Panc1 (cell line): ENCODE measurements at places on chromosomes 6 and 20. TPM values are rescaled to one million over a fixed set of nuclear protein-coding genes. Genes with fewer than 3 reads are reported as not detected.

Gene SMLR1
- 0.08 TPM for total RNA-seq

Gene SLC2A4RG
- 166 TPM for total RNA-seq

Gene RAB44
- not detected for total RNA-seq

Gene ARMH2
- total RNA-seq, result not detected

Gene FOXS1
- 6.3 TPM for total RNA-seq

DNA sequence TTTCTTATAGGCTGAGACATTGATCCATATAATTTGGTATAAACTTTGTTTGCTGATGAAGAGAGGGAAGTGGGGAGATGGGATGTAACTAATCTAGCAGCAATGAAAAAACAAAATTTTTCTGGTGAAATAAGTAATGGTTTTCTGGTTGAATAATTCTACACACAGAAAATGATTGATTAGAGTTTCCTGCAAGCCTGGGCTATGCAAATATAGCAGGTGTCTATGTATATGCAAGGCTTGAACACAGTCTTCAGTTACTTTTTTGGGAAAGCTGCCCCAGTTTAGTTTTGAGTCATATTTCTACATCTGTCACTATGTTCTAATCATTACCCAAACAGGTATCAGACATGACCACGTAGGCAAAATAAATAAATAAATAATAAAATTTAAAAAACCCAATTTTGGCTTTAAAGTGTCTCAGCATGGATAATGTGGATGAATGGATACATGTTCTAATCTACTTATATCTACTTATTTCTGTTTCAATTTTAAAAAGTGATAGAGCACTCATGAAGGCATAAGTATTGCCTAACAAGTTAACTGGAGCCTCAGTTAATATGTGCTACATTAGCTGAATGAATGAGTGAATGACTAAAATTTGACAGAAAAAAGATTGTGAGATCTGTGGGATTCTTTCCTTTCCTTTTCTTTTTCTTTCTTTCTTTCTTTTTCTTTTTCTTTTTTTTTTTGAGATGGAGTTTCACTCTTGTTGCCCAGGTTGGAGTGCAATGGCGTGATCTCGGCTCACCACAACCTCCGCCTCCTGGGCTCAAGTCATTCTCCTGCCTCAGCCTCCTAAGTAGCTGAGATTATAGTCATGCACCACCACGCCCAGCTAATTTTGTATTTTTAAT lies 37.2 kb upstream of the TFB1M start:
- no peak for DNase-seq

DNA sequence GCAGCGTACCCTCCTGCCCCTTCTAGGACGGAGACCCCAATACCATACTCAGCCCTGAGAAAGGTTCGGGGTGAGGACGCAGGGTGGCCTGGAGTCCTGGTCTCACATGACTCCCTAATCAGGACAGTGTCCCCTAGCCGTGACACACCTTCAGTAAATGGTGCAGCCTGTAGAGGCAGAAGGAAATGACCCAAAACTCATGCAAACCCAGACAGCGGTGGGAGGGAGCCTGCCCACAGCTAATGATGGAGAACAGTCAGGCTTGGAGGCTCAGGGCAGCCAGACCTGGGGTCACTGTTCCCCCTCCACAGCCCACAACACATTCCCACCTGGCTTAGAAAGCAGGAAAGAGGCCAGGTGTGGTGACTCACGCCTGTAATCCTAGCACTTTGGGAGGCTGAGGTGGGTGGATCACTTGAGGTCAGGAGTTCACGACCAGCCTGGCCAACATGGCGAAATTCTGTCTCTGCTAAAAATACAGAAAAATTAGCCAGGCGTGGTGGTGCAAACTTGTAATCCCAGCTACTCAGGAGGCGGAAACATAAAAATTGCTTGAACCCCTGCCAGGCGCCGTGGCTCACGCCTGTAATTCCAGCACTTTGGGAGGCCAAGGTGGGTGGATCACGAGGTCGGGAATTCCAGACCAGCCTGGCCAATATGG lies 8.8 kb upstream of the HMGA1 start:
- DNase-seq, result no peak

DNA sequence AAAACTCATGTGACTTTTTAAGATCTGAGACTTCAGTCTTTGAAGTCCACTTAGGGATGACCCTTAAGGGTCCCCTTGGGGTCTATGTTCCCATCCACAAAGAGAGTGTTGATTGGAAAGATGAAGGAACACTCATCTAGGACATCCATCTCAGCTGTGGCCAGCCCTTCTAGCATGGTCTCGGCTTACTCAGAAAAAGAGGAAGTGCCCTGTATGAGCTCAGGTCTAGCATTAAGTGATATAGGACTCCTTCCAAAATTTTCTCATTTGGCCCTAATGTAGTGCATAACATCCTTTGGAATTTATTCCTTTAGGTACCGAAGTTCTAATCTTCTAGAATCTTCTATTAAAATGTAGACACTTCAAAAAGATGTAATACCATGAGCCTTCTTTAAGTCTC lies 77.4 kb downstream of the NDUFAF5 start:
- no peak for DNase-seq

GRCh38 chr6:26006086-26006939 lies 43.7 kb downstream of the TRIM38 start:
- DNase-seq, result no peak

GRCh38 chr6:28732052-28732451 lies 191.7 kb downstream of the TRIM27 start:
- no peak for DNase-seq

DNA sequence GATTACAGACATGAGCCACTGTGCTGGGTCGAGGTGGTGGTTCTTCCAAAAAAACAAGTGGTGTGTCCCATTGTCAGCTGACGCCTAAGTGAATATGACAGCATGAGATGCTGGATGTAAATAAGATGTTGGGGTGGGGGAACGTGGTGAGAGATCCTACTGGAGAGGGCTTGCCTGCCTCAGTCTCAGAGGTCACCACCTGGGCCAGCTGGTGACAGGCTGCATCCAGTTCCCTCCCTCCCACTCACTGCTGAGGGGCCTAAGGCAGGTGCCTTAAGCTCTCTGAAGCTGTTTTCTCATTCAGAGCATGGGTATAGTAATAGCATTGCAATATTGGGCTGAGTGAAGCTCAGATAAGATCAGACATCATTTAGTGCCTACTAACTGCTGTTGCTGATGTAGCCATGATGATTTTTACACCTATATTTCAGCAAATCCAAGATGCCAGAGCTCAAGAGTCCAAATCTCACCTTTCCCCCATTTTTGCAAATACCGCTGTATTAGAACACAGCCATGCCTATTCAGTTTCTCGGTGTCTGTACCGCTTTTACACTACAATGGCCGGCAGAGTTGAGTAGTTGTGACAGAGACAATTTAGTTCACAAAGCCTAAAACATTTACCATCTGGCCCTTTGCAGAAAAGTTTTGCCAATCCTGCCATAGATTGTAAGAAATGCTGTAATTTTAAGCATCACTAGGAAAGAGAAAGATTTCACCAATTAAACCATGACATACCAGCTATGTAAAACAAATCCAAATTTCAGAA lies 171.3 kb downstream of the ANKRD60 start:
- no peak for DNase-seq

DNA sequence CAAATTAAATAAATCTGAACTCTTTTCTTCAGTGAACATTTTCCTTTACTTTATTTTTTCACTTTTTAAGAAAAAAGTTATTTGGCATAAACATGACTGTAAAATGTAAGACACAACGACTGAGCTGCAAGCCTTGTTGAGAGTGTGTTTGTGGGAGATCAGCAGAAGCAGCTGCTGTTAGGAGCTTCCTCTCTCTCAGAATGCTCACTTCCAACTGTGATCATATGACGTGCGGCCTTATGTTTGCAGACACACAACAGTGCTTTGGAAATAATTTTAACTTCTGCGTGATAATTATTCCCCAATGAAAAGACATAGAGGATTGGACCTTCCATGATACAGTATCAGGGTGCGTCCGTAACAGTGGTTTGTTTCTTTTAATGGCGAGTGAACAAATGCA lies 104.0 kb downstream of the ARHGAP18 start:
- no peak for DNase-seq

- DNase-seq, result no peak
These were observed at the start of gene ADIG for GRCh38 chr20:38581013-38581412. ADIG (plus strand) TSS chr20:38581197; CDS start chr20:38581251, 54 bp downstream.

DNA sequence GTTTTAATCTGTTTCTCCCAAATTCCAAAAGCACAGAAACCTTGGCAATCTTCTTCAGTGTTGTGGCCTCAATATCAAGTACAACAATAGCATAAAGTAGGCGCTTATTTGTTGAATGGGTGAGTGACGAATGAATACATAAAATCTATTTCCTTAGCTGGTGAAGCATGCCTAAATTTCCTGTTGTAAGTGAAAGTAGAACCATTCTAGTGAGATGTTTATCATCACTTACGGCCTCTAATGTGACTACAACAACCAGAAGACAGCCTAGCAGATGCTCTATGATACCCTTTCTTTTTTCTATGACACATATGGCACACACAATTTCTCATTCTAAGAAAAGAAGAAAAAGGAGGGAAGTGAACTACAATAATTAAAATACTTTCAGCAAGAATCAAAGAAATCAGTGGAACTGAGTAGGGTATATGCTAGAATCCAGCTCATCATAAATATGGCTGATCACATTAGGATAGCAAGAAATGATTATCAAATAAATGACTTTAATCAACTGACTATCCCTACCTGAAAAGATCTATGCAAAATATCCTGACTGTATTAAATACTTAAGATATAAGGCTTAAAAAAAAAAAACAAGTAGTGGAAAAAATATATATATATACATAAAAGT lies 67.4 kb downstream of the BTBD9 start:
- DNase-seq, result no peak

GRCh38 chr6:141303907-141304306 lies 828.8 kb upstream of the GJE1 start:
- no peak for DNase-seq

- no peak for DNase-seq
These were observed 298.7 kb downstream of the TSHZ2 start for GRCh38 chr20:53270792-53271375.

GRCh38 chr6:74731204-74731603 lies 474.6 kb downstream of the COL12A1 start:
- DNase-seq, result no peak

- no peak for DNase-seq
These were observed 35.2 kb downstream of the RAB22A start for GRCh38 chr20:58344741-58345140.

DNA sequence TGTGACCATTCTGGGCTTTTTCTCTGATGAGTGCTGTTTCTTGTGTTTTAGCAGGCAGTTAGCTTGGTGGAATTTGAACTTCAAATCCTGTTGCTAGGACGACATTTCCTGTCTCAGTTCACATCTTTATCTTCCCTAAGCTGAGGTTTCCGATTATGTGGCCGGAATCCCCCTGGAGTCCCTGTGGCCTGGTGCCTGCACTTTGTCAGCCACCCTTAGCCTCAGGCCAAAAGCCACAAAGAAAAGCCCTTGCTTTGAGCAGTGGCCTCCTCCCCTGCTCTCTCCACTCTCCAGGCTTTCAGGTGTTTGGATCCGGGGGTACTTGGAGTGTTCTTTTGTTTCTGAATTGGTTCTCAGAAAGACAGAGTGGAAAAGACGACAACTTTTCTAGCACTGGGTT lies 59.9 kb upstream of the PMEPA1 start:
- no peak for DNase-seq

DNA sequence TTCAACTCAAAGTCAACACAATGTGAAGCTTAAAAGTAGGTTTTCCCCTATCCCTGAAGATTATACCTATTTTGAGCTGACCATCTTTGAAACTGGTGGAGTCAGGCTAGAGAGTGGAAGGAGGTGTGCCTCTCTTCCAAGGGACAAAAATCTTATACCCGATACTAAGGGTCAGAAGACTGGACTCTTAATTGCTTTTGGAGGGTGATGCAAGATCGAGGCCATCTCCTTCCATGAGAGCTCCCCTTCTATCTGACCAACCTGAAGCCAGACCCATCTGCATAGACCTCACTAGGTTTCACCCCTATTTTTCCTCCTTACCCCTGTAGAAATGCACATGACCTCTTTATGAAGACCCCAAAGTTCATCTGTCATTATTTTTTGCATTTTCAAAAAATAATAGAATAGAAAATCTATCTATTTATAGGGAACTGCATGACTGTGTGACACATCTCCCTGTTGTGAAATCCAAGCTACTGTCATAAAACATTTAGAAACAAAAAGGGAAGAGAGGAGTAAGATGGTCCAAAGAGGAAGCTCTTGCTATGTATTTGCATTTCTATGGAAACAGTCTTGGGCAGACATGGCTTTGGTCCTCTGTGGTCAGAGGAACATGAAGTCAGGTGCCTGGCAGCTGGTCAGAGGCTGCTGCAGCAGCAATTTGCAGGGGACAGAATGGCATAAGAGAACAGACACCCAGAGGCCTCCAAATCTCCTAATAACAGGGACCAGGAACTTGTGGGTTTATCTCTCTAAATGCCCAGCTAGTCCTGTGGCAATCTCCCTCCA lies 349.2 kb downstream of the MAFB start:
- DNase-seq, result no peak

DNA sequence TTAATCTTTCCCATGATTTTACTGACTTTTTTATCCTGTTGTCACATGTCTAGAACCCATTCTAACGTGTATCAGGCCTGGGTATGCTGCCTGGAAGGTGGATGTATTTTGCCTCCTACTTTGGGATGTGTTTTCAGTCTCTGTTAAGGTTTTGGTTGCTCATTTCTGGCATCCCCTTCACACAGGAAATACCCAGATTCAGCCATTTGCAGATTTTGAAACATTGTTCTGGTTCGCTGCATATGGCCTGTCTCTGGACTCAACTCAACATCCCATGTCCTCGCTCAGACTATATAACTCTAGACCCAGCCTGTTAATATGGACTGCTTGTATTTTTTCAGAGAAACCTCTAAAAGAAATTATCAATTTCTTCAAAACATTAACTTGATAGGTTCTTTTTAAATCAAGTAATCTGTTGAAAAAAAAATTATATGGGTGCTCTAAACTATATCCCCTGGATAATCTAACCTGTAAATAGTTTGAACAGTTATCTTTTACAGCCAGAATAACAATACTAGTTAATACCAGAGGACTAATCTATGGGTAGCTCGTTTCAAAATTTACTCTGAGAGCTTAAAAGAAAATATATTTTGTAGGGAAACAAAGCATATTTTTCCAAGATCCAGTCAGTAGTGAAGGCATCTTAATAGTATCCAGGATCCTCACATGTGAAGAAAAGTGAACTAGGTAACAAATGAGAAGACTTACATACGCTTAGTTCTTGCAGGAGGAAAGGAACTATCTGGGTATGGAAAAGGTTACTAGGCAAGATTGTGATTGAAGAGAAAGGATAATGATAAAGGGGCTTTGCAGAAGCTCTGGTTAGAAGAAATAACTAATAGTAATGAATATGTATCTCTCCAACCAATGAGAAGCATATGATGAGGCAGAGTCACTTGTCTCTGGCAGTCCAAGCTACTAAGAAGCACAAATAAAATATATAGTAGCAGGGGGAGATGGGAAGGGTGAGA lies 23.4 kb upstream of the HLA-DQB1 start:
- no peak for DNase-seq

DNA sequence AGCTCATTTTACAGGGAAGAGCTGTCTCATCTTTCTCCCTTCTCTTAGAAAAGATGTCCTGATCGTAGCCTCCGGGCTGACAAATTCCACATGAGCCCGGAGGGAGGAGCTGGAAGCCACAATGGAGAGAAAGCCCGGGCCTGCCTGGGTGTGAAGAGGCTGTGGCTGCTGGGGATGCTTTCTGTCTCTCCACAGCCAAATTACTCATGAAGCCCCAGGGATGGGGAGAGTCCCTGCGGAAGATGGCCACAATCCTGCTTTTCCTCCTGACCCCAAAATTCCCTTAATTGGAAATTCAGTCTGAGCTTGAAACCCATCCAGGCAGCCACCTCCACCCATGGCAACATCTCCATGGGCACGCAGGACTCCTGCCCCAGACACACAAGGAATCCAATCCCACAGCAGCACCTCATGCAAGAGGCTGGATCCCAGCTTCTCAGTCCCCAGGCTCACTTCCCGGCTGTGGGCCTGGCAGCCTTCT lies 32.4 kb downstream of the JPH2 start:
- DNase-seq, result no peak

- DNase-seq, result no peak
These were observed 159.2 kb downstream of the GMPR start for GRCh38 chr6:16397623-16398022.
